ENCODE measurements at places on chromosomes 6 and 20.

GRCh38 chr20:51447097-51447764 lies 95.3 kb downstream of the NFATC2 start:
- peak; percentile 99 for DNase-seq

- no peak for DNase-seq
Measured at GRCh38 chr6:29909985-29910384, 32.3 kb upstream of the HLA-A start.

DNA sequence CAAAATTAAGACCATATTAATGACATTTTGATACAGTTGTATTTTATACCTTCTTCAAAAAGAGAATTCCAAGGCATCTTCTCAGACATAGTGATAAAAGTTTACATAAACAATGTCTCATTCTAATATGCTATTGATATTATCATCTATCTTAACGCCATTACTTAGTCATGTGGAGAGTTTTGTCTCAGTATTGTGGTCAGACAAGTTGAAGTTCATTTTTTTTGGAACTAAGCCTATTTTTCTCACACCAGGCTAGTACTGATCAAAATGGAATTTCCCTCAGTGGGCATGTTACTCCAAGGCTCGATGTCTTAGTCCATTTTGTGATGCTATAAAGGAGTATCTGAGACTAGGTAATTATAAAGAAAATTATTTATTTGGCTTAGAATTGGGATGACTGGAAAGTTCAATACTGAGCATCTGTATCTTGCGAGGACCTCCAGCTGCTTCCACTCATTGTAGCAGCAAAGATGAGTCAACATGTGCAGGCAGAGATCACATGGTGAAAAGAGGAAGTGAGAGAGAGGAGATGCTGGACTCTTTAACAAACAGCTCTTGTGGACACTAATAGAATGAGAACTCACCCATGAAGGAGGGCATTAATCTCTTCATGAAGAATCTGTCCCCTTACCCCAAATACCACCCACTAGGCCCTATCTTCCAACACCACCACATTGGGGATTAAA lies 825.5 kb upstream of the MANEA start:
- DNase-seq = no peak

GRCh38 chr6:87473419-87473903 lies 687 bp downstream of the SLC35A1 start:
- DNase-seq = no peak

DNA sequence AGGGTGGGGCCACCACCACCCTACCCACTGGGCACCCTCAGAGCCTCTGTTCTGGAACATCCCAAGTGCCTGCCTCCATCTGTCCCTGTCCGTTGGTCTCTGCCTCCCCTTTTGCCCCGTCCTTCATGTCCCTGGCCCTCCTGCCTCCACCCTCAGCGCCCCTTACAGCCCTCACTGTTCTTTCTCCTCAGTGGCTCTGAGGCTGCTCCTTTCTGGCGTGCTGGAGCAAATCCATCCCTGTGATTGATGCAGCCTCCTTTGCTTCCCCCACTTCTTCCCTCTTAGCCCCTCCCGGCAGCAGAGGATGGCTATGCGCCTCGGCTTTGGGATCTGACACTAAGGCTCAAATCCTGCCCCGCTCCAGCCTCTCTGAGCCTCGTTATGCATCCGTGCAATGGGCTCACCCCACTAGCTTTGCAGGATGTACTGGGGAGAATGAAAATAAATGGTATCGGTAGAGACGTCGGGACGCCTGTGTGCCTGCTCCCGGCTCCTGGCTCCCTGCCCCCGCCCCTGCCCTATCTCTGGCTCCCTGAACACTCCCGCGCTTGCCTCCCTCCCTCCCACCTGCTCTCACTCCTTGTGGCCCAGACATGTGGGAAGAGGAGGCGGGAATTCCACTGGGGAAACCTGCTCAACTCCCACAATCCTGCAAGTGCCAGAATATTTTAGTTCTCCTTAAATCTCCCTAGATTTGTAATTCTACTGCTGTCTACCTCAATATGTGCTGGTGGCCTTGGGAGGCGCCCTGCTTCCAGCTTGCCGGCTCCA lies 13.1 kb downstream of the VSTM2L start:
- peak; percentile 75 for DNase-seq

DNA sequence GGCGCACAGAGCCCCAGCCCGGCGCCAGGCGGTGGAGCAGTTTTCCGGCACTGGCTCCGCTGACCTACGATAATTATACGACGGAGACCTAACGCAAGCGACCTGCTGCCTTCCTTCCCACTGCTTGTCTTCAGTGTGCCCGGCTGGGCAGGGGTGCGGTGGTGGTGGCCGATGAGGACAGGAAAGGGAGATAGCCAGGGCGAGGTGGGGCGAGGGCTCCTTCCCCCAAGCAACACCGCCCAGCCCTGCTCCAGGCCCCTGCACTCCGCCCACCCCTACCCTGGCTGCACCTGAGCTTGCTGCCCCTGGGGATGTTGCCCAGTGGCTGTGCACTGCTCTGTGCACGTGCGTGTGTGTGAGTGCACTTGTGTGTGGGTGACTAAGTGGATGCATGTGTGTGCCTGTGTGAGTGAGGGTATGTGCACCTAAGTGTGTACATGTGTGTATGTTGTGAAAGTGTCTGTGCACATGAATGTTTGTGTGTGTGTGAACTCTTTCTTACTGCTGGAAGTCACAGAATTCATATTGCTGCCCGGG lies 42.6 kb upstream of the IRF4 start:
- DNase-seq = no peak

- DNase-seq = no peak
Measured at GRCh38 chr6:84078335-84078734, 44.8 kb downstream of the MRAP2 start.

- DNase-seq = no peak
Measured at GRCh38 chr6:122779667-122780066, at the start of gene FABP7. Gene FABP7, plus strand, starts transcription at chr6:122779716. Its CDS starts 79 bp downstream, at chr6:122779795.

GRCh38 chr6:151317103-151317994 lies 74.0 kb downstream of the ZBTB2 start:
- DNase-seq = no peak

GRCh38 chr20:32912688-32913087 lies 54.0 kb downstream of the EFCAB8 start:
- no peak for DNase-seq

DNA sequence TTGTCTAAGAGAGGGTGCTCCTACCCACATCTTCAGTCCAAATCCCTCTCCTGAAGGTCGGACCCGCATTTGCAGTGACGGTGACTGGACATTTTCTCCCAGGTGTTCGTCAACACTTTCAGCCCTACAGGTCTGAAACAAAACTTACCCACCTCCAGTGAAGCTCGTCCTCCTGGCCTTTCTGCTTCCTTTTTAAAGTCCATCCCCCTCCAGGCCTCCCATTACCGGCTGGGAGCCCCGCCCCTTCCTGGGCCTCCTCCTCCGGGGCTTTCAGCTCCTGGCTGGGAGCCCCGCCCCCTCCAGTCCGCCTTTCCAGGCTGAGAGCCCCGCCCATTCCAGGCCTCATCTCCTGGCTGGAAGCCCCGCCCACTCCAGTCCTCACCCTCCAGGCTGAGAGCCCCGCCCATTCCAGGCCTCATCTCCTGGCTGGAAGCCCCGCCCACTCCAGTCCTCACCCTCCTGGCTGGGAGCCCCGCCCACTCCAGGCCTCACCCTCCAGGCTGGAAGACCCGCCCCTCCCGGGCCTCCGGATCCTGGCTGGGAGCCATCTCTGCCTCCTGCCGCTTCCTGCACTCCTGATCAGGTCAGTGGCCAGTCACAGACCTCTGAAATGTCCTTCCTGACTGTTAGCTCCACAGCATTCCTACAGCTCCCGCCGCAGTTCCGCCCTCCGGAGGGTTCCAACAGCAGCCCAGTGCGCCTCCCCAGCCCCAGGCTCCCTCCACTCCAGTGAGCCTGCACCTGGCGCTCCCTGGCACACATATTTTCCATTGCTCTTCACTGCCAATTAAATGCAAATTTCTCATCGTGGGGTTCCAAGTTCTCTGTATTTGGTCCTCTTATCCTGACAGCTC lies 98.5 kb downstream of the LY86 start:
- DNase-seq = peak; percentile 98

DNA sequence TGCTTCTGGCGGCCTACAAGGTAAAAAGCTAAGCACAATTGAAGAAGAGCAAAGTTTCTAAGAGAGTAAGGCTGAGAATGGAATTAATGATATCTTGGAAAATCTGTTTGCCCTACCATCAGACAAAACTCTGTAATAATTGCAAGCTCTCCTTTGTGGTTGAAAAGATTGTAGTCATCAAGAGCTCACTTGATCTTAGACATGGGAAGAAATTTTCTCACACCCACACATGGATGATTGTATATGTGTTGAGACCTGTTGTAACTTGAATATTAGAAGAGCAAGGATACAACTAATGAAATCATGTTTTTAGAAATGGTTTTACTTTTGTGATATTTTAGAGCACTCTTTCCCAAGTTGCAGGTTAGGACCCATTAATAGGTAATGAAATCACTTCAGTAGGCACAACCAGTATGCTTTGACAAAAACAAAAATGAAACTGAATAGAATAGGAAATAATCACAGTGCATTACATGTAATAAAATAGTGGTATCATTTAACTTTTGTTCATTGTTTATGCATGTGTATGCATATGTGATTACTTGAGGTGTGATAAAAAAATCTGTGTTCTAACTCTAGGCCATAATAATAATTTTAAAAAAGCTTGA lies 14.0 kb downstream of the DCBLD1 start:
- DNase-seq = no peak

- no peak for DNase-seq
Measured at GRCh38 chr20:52444455-52444854, 252.9 kb upstream of the ZFP64 start.

GRCh38 chr20:44479643-44480042 lies 4.0 kb downstream of the TTPAL start:
- DNase-seq = no peak

- no peak for DNase-seq
Measured at GRCh38 chr20:63009045-63009961, 2.5 kb upstream of the BHLHE23 start.

GRCh38 chr6:32379545-32379944 lies 7.8 kb upstream of the TSBP1 start:
- DNase-seq = no peak

GRCh38 chr6:133631421-133631820 lies 257.5 kb upstream of the TCF21 start:
- DNase-seq = no peak

DNA sequence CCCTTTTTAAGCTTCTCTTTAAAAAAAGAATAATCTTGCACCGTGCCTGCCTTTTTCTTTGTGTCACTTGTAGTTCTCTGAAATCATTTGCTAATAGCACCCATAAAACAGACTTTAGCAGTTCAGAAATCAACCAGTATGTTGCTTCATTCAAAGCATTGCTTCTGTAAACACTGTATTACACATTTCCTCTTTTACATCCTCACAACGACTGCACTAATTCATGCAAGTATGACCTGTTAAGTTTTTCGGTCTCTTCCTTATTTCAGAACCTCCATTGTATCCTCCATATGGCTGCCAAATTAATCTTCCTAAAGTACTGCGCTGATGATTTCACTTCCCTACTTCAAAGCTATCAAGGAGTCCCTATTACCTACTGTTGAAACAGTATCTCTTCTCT lies 142.9 kb upstream of the RNF217 start:
- no peak for DNase-seq

GRCh38 chr6:39835821-39836295 lies 43.7 kb downstream of the DAAM2 start:
- DNase-seq = no peak

DNA sequence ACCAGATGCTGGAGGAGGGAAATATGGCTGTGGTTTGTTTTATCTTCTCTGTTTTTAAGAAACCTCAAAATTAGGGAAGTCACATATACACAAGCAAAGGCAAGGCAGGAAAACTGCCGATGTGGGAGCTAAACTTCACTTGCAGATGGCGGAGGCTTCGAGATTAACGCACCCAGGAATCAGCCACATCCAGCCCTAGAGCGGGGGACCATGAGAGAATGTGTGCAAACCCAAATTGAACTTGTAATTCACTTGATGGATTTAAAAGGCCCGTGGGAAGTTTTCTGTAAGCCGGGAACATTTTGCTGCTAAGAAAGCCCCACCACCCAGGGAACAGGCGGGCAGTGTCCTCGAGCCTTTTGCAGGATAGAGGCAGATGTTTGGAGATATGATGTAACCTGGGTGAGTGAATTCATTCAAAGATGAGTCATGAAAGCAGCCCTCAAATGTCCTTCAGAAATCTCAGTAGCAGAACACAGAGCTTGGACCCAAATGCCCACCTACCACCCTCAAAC lies 39.9 kb downstream of the PREX1 start:
- DNase-seq = no peak
